Activated T-helper 1 cell treated with Interleukin-2 at 50 U/mL for 16 hours (primary cell): ENCODE measurements at places on chromosomes 3 and 15.
A peak's percentile ranks its signal among the peaks of the same experiment; 100 is the strongest.

- no peak for DNase-seq
Measured at GRCh38 chr3:40071683-40072238, 237.7 kb upstream of the EIF1B start.

- DNase-seq = no peak
Measured at GRCh38 chr15:79132770-79133169, 42.2 kb upstream of the RASGRF1 start.

DNA sequence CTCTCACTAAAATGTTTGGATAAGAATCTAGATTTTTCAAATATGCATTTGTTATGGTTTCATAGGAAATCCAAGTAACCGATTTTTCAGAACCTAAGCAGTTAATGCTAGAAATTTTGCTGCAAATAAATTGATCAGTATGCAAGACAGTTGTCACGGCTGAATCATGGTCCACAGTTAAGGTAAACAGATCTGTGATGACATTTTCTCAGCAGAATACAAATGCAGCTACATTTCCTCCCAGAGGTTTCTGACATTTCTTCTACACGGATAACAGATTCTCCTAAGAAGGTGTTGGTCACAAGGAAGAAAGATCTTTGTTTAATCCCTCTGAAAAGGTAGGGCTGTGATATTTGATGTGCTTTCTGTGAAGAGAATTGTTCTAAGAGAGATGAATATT, 36.9 kb downstream of the ARNT2 start:
- no peak for DNase-seq

DNA sequence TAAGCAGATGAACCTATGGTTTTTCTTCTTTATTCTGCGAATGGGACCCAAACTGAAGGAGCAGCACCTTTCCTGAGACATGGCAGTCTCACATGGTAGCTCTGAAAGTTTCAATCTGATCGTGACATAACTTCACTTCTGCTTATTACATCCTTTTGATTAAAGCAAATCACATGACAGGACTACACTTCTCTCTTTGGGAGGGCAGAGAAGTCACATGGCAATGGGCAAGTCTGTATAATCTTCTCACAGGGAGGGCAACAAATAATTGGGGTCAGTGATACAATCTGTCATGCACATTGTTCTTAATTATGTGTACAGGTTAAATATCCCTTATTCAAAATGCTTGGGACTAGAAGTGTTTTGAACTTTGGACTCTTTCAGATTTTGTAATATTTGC, 21.6 kb downstream of the NCBP2 start:
- DNase-seq = no peak

- no peak for DNase-seq
Measured at GRCh38 chr3:11415099-11415498, 142.9 kb downstream of the ATG7 start.

DNA sequence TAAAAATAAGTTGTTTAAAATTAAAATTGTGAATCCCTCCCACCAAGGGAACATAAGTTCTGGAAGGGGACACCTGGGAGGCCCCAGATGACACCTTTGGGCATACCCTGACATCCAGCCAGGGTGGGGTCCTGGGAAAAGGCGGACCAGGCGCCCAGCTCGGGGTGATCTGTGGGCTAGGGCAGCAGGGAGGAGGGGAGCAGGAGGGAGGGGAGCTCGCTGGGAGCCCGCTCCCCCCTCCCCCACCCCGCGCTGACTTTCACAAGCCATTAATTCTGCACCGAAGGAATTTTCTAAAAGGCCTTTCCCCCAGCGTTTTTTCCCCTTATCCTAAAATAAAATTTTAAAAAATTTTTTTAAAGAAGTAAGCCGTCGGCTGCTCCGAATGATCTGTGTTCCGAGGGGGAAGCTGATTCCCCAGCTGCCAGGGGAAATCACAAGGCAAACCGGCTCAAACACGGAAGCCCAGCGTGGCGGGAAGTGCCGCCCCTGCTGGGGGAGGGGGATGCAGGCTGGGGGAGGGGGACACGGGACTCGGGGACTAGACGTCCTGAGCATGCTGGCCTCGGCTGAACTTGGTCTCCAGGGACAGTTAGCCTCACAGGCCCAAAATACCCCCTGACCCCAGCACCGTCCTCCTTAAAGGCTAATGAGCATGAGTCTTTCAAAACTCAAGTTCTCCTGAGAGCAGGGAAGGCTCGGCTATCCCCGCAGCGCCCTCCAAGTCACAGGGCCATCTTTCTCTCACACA, 13.9 kb downstream of the PLXND1 start:
- DNase-seq = no peak

DNA sequence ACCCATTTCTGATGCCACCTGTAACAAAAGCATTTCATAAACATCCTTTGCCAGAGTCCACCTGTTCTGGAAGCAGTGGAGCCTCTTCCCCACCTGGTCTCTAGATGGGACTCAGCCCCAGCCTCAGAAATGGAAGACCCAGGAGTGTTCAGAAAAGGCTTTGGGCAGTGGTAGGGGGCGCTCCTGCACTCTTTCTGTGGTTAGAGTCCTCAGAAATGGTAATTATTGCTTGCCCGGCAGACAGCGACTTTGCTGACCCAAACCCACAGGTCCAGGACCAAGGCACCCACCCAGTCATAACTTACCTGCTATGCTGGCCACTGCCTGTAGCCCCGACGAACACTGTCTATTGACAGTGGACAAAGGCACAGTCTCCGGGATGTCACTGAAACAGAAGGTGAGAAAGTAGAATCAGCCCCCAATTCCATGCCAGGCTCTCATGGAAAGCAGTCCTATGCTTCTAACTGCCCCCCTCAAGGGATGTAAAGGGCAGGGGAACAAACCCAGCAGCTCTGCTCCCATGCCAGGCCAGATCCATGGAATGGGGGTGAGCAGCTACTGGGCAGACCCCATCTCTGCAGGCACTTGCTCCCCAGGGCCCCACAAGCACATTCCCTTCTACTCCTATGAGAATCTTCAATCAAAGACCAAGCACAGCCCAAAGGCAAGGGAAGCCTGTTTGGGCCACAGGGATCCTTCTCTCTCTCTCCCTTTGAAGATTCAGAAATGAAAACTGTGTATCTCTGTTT, 5.1 kb downstream of the ACAA1 start:
- DNase-seq = no peak

DNA sequence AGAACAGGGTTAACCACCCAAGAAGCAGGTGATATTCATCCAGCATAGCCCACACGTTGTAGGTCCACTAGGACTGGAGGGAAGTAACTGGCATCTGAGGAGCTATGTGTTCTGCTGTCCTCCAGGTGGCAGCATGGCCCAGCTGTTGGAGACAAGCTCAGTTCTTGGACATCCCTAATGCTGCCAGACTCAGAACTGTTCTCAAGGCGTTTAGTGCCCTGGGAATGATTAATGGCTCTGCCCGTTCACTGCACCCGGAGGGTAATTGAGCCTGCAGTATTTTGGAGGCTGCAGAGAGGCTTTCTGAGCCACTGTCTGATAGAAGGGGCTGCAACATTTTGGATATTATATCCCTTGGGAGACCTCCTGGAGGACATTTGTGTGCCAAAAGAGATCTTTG, 521.3 kb upstream of the SEMA6D start:
- DNase-seq = peak; percentile 4

DNA sequence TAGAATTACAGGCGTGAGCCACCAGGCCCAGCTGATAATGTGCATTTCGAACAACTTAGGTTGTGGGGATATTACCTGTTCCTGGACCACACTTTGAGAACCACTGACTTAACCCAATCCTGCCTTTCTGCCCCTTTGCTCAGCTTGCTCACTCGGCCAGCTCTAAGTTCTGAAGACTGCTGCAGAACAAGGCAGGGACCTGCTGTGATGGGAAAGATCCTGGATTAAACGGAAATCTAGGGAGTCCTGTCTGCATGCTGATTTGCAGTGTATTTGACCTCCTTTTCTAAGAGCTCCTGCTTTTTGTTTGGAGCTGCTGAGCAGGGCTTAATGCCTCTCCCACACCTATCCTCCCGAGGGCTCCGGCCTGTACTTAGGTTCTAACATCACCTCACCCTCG, 2.9 kb downstream of the LTK start:
- DNase-seq = no peak

GRCh38 chr3:127732303-127732702, 59.6 kb downstream of the ABTB1 start:
- no peak for DNase-seq

GRCh38 chr3:127254730-127255129, 33.1 kb downstream of the PRR20G start:
- DNase-seq = no peak

DNA sequence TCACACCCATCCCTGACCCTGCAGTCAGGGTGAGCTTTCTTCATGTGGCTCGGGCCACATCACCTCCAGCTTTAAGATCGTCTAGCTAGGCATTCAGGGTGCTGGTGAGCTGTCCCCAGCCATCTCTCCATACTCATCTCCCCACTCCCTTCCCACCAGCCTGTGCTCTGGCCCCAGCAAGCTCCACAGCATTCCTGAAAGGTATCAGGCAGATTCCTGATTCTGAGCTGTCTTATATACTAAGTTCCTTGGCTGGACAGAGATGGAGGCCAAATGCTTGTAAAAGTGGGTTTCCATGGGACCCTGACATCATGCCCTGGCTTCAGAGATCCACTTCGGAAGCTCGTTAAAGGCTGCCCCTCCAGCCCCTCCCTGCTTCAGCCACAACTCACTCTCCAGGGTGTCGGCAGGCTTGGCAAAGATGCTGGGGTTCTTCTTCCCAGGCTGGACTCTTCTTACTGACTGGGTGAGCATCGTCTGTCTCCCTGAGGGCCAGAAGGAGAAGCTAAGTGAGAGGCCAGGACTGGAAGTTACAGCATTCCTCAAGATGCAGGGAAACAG, 3.9 kb downstream of the CILP start:
- DNase-seq = no peak

DNA sequence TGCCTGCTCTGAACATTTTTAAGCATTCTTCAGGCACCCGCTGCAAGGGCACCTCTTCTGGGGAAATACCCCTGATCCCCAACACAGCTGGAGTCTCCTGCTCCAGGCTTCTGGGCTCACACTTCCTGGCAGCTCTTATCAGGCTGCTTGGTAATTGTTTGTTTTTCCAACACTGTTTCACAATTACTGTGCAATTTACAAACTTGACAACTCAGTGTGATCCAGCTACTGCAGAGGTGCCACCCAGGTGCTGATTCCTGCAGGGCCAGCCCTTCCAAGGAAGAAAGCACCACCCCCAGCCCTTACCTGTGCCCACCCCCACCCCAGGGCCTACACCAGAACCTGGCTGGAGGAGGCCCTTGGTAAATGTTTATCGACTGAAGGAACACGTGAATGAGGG, 66.5 kb downstream of the MAGEF1 start:
- no peak for DNase-seq

DNA sequence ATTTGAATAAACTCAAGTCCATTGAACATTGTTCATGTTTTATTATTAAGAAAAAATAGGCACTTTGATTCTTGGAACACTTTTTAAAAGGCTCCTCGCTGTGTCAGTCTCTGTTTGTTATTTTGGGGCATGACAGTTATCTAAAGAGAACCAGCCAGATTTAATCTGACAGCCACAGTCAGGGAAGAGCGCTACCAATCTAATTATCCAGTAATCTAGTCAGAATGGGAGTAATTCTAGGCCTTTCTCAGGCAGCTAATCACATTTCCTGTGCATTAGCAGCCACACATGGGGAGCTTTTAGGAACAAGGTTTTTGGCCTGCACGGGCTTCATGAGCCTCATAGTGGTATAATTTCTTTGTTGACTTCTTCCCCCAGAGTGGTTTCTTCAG, 362.2 kb downstream of the RBMS3 start:
- no peak for DNase-seq

DNA sequence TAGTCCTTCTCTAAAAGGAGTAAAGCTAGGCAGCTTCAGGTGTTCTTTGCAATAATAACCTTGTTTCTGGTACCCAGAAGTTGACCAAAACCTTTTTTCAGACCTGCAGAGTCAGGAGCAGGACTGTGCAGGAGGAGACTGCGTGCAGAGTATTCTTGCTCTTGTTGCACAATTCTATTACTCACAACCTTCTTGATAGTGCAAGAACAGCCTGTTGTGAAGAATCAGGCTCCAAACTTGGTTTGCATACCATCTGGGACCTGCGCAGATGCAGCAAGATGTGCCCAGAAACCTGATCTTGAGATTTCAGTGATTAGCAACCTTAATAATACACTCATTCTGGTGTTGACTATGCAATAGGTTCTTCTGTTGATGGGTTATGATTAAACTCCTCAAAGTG, 111.9 kb downstream of the ATG7 start:
- DNase-seq = no peak

GRCh38 chr3:32334675-32335074, 57.0 kb upstream of the CMTM7 start:
- peak; percentile 33 for DNase-seq

DNA sequence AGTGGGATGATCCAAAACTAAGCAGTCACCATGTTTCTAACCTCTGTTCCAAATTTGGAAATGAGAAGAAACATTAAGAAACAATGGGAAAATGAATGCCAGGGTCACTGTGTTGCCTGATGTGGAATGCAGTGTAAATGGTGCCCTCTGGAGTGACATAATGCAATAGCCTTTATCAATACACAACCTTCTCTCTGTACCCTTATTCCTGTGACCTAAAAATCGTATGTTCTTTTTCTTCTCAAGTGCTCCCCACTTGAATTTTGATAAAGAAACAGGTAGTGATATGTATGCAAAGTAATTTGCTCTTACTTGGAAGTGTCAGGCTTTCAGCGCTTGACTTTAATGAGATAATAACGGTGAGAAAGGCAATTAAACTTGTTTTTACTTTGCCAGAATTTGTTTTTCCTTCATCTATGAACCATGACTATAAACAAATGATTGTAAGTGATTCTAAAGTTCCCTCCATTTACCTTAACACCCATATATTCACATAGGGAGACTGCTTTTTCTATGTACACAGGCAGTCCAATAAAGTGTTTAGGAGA, 145.8 kb upstream of the THRB start:
- DNase-seq = no peak

- DNase-seq = no peak
Measured at GRCh38 chr15:67928666-67929065, 88.8 kb upstream of the RNU6-1 start.

DNA sequence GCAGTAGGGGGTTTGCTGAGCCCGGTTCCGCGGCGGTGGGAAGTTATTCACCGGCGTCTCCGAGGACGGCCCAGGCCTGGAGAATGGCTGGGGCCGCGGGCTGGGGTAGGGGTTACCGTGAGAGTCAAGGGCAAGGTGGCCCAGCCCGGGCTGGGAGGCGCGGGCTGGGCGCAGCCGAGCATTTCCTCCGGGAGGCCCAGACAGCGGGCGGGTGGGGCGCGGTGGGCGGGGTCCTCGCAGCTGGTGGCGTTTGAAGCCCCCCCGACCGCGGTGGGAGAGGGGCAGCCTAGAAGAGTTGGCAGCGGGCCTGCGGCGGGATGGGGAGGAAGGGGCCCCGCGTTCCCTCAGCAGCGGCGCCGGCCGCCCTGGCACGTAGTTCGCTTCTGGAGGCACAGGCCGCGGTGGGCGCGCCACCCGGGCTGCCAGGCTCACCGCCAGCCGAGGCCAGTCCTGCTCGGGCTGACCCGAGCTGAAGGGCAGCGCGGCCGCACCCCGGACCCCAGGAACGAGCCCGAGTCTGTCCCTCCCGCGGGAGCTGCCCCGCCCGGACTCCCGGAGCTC, 960 bp upstream of the KLF13 start:
- peak; percentile 53 for DNase-seq

- no peak for DNase-seq
Measured at GRCh38 chr3:178308771-178309170, 227.5 kb upstream of the KCNMB2 start.

GRCh38 chr3:150890295-150890694, 14.9 kb downstream of the MINDY4B start:
- DNase-seq = no peak
